ENCODE measurements at places on chromosomes 3 and 15.

DNA sequence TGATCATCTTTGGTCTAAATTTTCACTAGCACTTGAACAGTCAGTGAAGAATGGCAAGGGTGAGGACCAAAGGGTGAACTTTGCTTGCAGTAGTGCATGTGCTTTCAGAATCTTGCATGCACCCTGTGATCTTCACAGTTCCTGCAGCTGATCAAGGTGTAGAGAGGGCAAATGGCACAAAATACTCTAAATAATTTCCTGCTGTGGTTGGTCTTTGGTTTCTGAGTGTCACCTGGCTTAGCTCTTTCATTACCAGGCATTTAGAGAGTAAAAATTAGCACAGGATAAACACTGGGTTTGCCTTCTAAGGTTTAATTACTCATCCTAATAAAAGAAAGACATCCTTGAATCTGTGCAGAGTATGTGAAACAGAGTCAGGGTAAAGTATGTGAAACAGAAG, 11.4 kb downstream of the TIPARP start:
- DNase-seq, result no peak

- DNase-seq, result no peak
Measured at GRCh38 chr3:195077611-195078540, 193.1 kb downstream of the XXYLT1 start.

GRCh38 chr3:22141769-22142168, 390.8 kb upstream of the ZNF385D start:
- no peak for DNase-seq

DNA sequence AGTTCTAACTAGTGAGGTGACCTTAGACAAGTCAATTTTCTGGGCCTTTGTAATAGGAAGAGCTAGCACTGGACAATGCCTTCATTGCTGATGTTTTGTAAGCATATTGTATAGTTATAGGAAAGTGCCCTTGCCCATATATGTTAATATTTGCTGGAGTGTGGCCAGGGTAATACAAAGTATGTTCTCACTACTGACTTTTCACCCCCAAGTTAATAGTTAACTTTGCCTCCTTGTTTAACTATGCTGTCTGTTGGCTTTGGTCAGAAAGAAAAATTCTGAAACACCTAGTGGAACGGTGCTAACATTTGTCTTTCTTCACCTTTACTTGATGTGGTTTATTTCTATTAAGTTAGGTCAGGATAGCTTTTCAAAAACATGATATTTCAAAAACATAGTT, 287.4 kb upstream of the CTNNB1 start:
- no peak for DNase-seq

- no peak for DNase-seq
Measured at GRCh38 chr3:167978071-167978470, 117.7 kb downstream of the GOLIM4 start.

DNA sequence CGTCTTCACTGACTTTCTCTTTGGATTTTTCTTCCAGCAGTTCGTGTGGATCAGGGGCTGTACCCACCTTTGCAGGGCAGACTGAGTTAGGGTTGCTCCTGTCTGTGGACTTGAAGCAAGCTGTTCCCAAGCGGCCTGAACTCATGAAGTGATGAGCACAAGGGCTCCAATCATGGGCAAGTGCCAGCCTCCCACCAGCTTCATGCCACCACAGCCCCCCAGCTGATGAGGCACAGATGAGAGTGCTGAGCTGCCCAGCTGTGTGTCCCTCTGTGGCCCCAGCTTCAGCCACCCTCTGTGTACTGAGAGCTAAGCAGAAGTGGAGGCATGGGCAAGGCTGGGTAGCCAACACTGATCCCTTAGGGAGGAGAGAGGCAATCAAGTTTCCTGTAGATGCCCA, 3.3 kb upstream of the PLCB2 start:
- DNase-seq, result no peak

DNA sequence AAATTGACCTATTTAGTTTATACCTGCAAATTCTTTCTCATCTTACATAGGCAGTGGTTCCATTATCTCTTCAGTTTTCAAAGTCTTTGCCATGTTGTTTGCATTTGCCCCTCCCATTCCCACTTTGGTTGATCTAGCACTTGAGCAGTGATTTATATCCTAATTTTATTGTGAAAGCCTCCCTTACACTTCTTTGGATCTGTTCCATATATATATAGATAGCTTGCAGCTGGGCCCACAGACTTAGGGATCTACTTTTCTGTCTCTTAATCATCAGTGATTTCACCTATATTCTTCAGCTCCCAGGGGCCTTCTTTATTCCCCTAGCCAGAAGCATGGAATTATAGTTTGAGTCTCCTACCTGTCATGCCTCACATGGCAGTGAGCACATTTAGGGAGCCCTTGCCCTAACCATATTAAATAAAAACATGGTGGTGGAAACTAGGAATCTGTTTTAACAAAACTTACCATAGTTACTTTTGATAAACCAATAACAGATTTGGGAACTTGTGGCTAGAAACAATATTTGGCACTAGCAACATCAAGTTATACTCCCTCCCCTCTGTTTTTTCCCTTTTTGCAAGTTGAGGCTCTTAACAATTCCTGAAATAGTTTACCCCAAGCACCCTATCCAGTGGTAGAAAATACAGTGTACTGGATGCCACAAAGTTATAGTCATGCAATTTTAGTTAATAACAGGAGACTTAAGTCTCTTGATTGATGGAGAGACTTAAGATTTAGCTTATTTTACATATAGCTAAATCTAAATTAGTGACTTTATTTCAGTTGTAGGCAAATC, 41.7 kb downstream of the ARIH1 start:
- DNase-seq, result no peak
